ENCODE measurements at places on chromosomes 5 and 9.

GRCh38 chr9:87441251-87441650, 56.4 kb upstream of the DAPK1 start:
- DNase-seq = no peak

- no peak for DNase-seq
Observed at GRCh38 chr5:99900302-99900852, 634.8 kb upstream of the FAM174A start.

DNA sequence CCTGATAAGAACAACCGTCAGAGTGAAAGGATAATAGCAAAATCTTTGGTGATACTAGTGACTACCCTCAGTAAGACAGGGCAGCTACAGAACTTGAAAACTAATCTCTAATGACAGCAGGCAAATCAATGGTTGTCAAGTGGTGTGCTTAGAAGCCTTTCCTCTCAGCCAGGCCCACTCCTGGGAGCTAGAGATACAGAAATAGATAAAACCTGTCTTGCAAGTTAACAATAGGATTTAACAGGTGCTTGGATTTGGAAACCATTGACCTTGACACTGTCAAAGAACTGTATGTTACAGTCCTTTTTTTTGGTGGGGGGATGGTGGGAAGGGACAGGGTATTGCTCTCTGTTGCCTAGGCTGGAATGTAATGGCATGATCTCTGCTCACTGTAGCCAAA, 118.6 kb downstream of the BASP1 start:
- no peak for DNase-seq

DNA sequence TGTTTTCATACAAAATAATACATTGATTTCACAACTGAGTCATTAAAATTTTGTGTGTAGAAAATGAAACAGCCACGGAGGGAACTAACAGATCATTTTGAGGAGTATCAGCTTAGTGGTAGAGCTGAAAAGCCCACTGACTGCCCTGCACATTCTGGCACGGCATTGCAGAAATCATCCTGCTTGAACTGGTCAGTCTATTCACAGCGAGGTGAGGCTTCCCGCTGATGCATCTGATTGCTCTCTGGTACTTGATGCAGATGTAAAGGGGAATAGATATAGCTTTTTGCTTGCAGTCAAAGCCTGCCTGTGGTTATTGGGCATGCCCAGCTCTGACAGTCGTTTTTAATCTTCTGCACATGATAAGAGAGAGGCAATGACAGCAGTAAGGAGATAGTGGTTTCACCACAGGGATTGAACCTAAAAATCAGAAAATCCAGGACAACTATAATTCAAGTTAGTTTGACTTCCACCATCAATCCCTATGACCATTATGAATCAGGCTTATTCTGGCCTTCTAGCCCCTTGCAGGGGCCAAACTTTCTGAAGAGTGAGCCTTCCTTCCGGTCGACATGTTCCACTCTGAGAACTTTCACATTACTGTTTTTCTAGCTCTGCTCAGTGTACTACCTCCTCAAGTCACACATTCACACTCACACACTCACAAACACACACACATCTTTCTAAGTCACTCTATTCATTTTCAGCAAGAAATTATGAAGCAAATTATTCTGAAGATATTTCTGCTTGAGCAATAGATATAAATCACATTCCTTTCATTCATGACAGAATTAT, 782.8 kb upstream of the NUDT12 start:
- DNase-seq = no peak

DNA sequence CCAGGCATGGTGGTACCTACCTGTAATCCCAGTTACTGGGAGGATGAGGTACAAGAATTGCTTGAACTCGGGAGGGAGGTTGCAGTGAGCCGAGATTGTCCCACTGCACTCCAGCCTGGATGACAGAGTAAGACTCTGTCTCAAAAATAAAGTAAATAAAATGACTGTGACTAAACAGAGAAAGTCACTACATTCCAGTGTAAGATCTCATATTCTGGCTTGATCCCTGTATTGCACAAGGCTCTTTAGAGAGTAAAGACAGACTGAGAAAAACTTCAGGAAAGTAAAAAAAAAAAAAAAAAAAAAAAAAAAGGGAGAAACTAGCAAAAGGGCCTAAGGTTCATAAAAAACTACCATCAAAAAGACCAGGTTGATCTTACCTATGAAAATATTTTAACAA, 106.6 kb upstream of the PJA2 start:
- DNase-seq = no peak

DNA sequence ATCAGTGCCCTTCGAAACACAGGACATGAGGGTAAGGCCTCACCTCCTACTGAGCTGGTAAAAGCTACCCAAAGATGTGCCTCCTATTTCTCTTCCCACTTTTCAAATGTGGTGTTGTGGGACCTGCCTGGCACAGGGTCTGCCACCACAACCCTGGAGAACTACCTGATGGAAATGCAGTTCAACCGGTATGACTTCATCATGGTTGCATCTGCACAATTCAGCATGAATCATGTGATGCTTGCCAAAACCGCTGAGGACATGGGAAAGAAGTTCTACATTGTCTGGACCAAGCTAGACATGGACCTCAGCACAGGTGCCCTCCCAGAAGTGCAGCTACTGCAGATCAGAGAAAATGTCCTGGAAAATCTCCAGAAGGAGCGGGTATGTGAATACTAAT, 1.9 kb downstream of the IRGM start:
- DNase-seq = no peak

GRCh38 chr5:95812074-95812471, 10.5 kb downstream of the GLRX start:
- DNase-seq = no peak

GRCh38 chr5:173919443-173919842, 31.3 kb downstream of the CPEB4 start:
- DNase-seq = no peak

GRCh38 chr5:115941051-115941675, 21.1 kb upstream of the LVRN start:
- DNase-seq = no peak

DNA sequence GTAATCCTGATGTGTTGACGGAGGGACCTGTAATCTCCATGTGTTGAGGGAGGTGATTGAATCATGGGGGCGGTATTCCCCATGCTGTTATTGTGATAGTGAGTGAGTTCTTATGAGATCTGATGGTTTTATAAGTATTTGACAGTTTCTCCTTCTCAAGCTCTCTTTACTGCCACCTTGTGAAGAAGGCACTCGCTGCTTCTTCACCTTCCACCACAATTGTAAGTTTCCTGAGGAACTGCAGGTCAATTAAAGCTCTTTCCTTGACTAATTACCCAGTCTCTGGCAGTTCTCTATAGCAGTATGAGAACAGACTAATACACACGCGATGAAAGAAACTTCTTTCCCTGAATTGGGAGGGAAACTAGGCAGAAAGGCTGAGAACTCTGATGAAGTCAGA, 141.1 kb upstream of the RAD23B start:
- no peak for DNase-seq

- DNase-seq = no peak
Observed at GRCh38 chr5:25119650-25120049, 474.9 kb upstream of the CDH10 start.

- no peak for DNase-seq
Observed at GRCh38 chr9:131420980-131421624, 27.2 kb downstream of the PRRC2B start.

- DNase-seq = no peak
Observed at GRCh38 chr5:106640511-106640910, 1030.2 kb downstream of the EFNA5 start.

DNA sequence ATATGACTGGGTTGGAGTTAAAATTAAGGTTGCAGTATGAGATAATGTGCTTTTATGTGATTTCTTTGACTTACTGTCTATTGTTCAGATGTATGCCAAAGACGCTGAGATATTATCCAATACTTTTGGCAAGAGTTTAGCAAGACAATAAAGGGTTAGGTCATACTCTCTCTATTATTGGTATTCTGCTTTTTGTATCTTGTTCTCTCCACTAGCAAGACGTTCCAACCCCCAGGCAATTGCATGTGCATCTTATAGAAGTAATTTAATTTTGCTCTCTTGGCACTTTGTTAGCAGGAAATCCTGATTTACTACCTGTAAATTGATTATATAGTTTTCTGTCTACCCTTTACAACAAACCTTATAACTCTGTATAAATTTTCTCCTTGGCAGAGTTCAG, 1093.6 kb downstream of the CDH9 start:
- DNase-seq = no peak

DNA sequence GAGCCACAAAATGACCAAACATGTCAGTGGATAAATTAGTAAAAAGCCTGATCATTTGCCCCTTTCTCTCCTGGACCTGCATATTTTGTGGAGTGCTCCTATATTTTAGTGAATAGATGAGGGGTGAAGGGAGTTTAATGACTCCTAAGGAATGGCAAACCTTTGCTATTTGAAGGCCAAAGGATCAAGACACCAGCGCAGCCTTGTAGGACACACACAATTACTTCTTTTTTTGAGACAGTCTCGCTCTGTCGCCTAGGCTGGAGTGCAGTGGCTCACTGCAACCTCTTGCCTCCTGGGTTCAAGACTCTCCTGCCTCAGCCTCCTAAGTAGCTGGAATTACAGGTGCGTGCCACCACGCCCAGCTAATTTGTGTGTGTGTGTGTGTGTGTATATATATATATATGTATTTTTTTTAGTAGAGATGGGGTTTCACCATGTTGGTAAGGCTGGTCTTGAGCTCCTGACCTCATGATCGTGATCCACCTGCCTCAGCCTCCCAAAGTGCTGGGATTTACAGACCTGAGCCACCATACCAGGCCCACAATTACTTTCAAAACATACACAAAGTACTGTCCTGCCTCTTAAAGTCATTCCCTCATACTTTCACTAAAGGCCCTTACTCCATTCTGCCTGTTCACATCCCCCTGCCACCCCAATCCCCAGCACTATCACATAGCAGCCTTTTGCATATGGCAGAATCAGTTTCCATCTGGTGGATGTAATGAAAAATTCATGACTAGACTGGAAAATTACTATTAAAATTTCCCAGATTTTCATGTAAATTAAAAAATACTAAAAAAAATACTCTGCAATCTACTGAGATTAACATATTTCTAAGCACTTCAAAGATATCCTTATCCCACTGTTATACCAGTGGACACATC, 60.4 kb downstream of the CSNK1A1 start:
- DNase-seq = no peak

DNA sequence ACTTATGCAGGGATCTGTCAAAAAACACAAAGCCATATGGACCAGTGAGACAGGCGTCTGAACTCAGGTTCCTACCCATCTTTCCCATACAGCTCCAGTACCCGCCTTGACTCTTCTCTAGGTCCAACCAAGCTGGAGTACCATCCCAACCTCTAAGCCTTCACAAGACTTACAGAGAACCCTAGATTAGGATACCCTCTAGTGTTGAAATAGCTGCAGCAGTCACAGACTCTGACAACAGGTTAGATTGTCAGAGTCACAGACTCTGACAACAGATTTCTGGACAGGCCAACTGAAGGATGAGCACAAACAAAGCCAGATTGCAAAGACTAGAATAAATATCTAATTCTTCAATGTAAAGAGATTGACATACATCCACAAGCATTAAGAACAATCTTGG, 266.1 kb downstream of the GRIA1 start:
- DNase-seq = no peak

DNA sequence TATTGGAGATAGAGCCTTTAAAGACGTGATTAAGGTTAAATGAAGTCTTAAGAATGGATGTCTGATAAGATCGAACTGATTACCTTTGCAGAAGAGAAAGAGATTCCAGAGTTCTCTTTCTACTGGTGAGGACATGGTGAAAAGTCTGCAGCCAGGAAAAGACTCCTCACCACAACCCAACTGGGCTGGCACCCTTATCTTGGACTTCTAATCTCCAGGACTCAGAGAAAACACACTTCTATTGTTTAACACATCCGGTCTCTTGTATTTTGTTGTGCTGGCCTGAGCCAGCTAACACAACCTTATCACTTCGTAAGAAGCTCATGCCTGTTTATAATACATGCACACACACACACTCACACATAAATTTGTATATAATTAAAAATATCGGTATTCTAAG, 489.1 kb downstream of the PRDM9 start:
- no peak for DNase-seq

- no peak for DNase-seq
Observed at GRCh38 chr5:178895615-178896571, at the start of gene ZFP2. Gene ZFP2 (plus strand): TSS chr5:178895913. CDS start chr5:178931314, 35,401 bp downstream.

DNA sequence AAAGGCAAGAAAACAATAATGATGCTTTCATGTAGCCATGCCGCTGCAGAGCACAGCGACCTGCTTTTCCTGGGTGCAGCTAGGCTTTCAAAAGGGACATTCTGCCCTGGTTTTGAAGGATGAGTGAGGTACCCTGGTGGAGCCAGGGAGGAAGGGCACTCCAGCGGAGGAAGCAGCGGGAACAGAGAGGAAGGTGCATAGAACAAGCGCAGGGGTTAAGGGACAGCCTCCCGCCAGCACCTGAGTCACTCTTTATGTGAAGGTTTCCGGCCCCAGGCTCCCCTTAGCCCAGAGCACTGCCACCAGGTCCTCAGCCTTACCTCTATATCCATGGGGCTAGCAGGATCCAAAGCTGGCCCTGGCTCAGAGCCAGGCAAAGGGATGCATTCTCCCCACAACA, 221.1 kb downstream of the CDK5RAP2 start:
- no peak for DNase-seq

GRCh38 chr5:65986050-65986451, 59.7 kb downstream of the ERBIN start:
- no peak for DNase-seq

Measured in iPS DF 6.9 (cell line).